ENCODE measurements at places on chromosomes 7 and 10.

GRCh38 chr7:57245206-57245605 is 113.0 kb upstream of the ZNF479 start:
- DNase-seq = no peak

DNA sequence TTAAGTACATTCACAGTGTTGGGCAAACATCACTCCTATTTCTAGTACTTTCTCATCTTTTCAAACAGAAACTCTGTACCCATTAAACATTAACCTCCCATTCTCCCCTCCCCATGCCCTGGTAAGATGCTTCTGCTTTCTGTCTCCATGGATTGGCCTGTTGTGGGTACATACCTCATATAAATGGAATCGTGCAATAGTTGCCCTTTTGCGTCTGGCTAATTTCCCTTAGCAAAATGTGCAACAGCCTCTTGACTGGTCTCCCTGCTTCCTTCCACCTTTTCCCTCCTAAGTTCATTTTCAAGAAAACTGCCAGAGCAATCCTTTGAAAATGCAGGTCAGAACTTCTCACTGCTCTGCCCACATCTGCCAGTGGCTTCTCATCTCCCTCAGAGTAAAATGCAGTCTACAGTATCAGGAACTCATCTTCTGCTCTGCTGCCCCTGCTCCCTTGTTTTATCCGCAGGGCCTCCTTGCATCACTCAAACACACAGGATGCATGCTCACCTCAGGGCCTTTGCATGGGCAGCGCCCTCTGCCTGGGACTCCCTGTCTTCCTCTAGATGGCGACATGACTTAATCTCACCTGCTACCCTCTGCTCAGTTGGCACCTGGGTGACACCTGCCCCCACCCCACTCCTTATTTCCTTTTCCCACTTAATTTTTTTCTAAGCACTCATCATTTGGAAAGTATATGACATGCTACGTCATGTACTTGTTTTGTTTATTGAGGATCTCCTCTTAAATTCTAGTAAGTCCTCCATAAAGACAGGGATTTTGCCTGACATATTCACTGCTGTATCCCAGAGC is 44.3 kb upstream of the ECHDC3 start:
- no peak for DNase-seq

DNA sequence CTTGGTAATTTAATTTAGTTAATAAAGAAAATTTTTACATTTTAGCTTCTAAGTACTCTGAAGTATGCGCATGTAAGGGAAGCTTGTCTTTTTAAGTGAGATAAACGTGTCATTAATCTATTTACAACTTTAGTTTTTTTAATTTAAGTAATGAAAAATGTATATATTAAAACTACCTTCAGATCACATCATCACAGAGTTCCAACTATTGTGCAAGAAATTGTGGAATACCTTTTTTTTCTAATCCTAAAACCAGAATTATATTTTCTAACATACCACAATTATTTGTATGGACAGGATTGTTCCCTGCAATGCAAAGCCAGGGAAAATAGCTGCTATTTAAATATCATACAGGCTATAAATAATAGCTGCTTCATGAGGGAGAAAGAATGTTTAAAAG is 303.2 kb upstream of the KCND2 start:
- no peak for DNase-seq

GRCh38 chr10:132526676-132527075 is 10.9 kb upstream of the INPP5A start:
- DNase-seq = no peak

DNA sequence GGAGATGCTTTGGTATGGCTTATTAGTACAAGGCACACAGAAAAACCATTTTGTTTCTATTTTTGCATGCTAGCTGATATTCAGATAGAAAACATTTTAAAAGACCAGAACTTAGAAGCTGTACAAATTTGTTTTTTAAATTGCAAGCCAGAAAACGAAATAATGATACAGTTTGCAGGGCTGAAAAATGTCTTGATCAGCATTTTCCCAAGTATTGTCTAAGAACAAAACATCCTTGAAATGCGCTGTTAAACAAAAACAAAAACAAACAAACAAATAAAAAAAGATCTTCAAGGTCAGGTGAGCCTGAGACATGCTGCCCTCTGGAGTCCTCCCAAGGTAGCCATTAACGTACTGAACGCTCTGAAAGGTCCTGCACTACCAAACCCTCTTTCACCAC is 98.3 kb downstream of the VIM start:
- no peak for DNase-seq

DNA sequence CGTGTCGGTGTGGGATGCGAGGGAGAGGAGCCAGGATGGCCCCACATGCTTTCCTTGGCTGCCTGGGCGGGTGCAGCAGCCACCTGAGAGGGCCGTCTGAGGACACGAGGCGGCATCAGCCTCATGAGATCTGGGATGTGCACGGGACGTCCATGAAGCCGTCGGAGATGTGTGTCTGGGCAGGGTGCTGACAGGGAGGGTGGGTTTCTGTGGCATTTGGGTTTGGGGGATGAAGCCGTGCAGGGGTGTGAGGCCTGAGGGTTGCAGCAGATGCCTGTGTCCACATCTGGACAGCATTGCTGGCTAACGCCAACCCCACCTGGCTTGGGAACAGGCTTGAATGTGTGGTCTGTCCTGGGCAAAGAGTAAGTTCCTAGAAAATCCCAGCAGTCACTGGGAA is 179.5 kb downstream of the DNAJB6 start:
- no peak for DNase-seq

DNA sequence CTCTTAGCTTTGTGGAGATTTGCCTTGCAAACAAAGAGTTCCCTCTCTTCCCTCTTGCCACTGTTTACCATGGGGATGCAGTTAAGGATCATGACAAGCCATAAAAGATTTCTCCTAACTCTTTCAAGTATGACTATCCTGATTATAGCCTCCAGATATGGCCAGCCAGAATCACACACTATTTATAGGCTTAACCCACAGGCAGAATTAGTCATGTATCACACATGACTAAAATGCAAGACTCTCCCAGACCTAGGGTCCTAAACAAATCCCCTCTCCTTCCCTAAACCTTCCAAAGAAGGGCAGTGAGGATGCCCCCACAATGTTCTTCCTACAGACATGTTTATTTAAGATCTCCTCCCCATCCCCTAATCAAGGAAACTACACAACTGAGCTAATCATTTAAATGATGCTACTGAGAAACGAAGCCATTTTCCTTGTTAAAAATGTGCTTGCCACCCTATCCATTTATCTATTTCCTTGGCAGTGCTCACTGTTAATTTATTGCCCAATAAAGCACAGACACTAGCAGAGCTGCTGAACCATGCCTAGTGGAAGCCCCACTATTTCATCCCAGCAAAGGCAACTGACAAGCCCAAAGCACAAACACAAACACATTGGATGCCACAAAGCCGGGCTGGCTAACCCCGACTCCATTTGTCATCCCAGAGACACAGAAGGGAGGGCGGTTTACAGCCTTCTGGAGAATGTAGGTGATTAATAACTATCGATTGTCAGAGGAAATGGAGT is 363.4 kb downstream of the KCNMA1 start:
- no peak for DNase-seq

GRCh38 chr7:126057979-126058378 is 1128.4 kb upstream of the POT1 start:
- DNase-seq = no peak
